Breast epithelium (tissue), 4 donors: ENCODE measurements at places on chromosomes 7 and 10. TPM values are rescaled to one million over a fixed set of nuclear protein-coding genes. Genes with fewer than 3 reads are reported as not detected.
A peak's percentile ranks its signal among the peaks of the same experiment; 100 is the strongest.

DNA sequence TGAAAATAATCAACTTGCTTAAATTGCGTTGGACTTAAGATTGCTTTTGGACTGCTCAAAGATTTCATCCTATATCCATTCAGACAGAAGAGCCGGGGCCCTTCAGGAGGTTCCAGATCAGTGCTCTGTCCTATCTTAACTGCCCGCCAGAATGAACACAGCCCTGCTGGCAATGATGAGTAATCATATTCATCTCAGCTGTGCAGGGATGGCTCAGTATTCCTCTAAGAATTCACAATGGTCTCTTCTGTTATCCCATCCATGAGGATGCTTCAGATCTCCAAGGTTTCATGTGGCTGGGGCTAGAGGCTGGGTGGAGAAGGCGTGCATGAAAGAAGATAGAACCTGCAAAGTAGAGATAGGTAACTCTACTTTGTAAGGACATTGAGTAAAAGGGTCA, 80.0 kb upstream of the NPVF start:
- no peak for DNase-seq

Gene CD36
- total RNA-seq, result 240 TPM

Gene TECPR1
- total RNA-seq, result 28.8 TPM

Gene TACR2
- total RNA-seq, result 0.73 TPM

GRCh38 chr10:75009426-75009825, 102.0 kb upstream of the SAMD8 start:
- DNase-seq, result no peak

Gene GARIN1A
- total RNA-seq, result 3.4 TPM

GRCh38 chr10:3747248-3747960, 37.6 kb downstream of the KLF6 start:
- DNase-seq, result no peak

DNA sequence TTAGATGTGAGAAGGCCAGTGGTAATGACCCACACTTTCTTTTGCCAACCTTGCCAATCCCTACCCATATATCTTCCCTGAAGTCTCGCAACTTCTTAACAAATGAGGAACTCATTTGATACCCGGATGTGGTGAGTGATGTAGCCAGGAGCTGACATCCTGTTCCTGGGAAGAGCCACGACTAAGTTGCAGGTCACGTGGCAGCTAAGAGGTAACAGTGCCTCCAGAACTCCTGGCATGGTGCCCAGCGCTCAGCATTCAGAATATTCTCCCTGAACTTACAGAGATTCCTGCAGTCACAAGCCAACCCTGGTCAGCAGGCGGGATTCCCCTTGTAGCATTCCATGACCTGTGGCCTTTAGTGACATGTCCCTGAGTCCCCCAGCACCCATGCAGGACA, 282.5 kb downstream of the GALNT17 start:
- DNase-seq, result no peak

DNA sequence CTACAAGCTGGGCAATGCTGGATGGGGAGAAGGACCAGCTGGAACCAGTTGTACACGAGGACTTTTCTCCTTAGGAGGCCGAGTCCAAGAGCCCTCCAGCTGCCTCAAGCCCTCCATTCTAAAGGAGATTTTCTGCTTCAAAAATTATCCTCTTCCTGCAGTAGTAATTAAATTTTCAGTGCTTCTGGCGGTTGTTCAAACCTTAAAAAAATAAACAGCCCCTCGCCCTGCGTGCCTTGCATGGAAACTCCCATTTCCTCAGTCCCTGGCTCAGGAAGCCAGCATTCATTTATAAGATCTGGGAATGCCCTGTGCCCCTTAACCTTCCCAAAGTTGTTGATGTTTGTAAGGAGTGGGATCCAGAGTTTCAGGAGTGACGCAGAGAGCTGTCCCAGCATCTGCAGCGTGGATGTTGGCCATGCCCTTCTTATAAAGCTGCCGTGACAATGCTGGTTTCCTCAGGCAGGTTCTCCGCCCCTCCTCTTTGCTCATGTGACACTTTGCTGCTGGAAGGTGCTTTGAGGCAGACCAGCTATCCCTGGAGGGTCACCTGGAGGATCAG, 24.0 kb upstream of the ACTR3B start:
- DNase-seq, result no peak

- DNase-seq, result peak; percentile 56
Measured at GRCh38 chr10:114519306-114519669, 115.0 kb upstream of the AFAP1L2 start.

DNA sequence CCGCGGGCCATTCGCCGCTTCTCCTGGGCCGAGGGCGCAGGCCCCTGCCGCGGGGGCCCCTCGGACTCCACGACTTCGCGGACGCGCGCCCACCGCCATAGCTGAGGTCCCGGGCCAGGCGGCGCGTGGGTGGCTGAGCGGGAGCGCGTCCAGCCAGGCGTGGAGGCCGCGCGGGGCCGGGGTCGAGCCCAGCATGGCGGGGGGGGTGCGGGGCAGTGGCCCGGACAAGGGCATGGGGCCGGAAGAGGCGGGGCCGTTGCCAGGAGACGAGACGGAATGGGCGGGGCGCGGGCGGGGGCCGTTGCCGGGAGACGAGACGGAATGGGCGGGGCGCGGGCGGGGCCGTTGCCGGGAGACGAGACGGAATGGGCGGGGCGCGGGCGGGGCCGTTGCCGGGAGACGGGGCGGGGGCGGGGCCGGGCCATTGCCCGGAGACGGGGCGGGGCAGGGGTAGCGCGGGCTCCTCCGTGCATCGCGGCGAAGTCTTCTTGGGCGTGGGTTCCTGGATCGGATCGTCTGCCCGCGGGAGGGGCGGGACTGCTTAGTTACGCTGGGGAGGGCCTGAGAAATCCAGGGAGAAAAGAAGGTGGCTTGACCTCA, 14.8 kb downstream of the ADAM8 start:
- peak; percentile 87 for DNase-seq

Gene DDX50
- 40.3 TPM for total RNA-seq

DNA sequence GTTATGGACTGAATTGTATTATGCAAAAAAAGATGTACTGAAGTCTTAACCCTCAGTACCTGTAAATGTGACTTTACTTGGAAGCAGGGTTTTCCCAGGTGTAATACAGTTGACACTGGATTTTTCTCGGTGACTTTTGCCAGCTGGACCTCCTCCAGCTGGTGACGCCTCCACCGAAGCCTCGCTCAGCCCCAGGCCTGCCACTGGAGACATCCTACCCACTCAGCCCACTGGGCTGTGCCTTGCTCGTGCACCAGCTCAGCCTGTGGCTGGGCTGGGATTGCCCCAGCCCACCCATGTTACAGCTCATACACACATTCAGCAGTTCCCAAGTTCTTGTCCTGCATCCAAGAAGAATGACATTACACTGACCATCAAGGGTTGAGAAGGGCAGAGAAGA, 42.4 kb upstream of the GPR22 start:
- DNase-seq, result no peak

Gene CARD11
- total RNA-seq, result 2.9 TPM

- no peak for DNase-seq
Measured at GRCh38 chr10:80485946-80486764, 32.0 kb downstream of the TSPAN14 start.

Gene TFEC
- 5.6 TPM for total RNA-seq
